Activated CD4-positive, CD25-positive, alpha-beta regulatory T cell treated with anti-CD3 and anti-CD28 coated beads, Interleukin-2, amount 50 U/mL, for 16 hours (primary cell): ENCODE measurements at places on chromosomes 6 and 20.

GRCh38 chr6:134436950-134437349 lies 119.0 kb upstream of the SGK1 start:
- no peak for DNase-seq

DNA sequence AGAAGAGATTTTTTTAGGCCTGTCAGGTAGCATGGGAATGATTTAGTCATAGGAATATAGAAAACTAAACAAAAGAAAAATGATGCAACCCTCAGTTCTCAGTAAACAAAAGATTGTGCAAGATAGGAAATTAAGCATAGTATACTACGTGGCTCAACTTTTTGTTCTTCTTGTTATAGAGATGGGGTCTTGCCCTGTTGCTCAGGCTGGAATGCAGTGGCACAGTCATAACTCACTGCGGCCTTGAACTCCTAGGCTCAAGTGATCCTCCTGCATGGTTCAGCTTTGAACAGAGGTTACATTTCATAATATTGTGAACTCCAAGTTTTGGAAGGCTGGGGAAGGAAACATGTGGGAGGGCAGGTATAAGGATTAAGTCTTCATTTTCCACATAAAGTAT lies 28.5 kb downstream of the SLX4IP start:
- DNase-seq: no peak

DNA sequence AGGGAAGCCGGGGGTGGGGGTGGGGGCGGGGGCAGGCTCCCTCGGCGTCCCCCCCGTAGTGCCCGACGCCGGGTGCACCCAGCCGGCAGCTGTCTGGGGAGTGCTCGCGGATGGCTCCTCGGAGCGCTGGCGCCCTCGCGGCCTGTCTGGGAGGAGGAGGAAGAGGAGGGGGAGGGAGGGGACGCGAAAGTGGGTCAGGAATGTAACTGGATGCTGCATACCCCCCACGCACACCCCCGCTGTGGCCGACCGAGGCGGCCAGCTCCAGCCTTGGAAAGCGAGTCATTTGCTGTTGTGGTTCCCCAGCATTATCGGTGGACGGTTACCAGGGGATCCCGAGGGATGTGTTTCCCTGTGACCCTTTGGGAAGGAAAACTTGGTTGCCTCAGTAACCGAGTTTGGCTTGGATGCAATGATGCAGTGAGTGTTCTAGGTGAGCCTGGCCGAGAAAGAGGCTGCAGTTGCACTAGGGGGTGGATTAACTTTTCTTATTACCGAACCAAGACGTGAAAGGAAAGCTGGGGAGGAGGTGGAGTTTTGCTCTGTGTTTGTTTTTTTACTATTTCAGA lies 55.2 kb upstream of the RREB1 start:
- DNase-seq: no peak

DNA sequence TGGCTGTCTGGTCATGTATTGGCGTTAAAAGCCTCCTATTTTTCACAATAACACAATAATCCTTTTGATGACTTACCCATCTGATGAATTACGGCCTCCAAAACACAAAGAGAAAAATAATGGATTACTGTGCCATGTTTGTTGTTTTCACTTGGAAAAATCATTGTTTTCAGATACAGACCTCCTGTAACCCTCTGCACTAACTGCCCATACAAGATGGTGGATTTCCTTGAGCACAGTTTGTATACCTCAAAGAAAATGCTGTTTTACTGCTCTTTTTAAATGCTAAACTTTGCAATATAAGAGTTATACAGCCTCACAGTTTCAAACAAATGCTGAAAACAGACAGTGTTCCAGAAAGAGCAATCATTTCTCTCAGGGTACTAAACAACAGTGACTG lies 61.0 kb downstream of the SMLR1 start:
- no peak for DNase-seq

GRCh38 chr20:43238266-43238665 lies 48.6 kb upstream of the PTPRT start:
- no peak for DNase-seq

- DNase-seq: no peak
Observed at GRCh38 chr20:61886721-61887595, 178.7 kb downstream of the TAF4 start.

GRCh38 chr6:109118337-109118736 lies 23.0 kb downstream of the CEP57L1 start:
- no peak for DNase-seq

GRCh38 chr20:23207826-23208540 lies 121.9 kb upstream of the CD93 start:
- no peak for DNase-seq

- no peak for DNase-seq
Observed at GRCh38 chr6:1587977-1588376, 21.7 kb upstream of the FOXC1 start.

GRCh38 chr6:11964729-11965335 lies 47.3 kb upstream of the HIVEP1 start:
- no peak for DNase-seq

DNA sequence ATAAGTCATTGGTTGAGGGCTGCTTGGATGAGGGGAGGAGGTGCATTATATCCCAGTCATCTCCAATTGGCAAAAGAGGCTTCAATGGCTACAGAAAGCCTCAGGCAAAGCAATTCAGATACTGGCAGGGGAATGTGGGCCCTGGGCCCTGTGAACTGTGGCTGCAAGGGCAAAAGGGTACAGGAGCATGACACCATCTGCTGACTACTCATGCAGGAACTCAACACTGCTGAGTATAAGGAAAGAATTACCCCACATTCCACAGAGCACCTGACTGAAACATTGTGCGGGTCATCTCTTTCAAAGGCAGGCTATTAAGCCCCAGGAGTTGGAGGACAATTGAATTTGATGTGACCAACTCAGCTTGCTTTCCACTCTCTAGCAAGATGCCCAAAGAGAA lies 92.1 kb upstream of the SPTLC3 start:
- DNase-seq: no peak

DNA sequence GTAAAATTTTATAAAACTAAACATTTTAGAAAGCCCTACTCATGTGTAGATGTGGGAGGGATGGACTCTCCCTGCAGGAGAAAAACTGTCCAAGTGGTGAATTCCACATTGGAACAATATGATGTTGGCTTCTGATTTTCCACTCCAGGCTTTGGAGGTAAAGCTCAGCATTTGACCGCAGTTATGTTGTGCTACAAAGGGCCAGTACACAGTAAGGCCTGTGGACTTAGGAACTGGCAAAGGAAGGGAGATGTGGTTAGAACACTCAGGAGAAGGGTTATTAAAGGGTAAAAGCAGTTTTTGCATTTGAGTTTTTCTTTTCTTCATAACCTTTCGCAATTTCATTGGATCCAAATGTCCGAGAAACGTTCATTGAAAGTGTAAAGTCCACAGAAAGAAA lies 150.3 kb upstream of the SASH1 start:
- no peak for DNase-seq

GRCh38 chr20:23167431-23167830 lies 81.3 kb upstream of the CD93 start:
- no peak for DNase-seq

DNA sequence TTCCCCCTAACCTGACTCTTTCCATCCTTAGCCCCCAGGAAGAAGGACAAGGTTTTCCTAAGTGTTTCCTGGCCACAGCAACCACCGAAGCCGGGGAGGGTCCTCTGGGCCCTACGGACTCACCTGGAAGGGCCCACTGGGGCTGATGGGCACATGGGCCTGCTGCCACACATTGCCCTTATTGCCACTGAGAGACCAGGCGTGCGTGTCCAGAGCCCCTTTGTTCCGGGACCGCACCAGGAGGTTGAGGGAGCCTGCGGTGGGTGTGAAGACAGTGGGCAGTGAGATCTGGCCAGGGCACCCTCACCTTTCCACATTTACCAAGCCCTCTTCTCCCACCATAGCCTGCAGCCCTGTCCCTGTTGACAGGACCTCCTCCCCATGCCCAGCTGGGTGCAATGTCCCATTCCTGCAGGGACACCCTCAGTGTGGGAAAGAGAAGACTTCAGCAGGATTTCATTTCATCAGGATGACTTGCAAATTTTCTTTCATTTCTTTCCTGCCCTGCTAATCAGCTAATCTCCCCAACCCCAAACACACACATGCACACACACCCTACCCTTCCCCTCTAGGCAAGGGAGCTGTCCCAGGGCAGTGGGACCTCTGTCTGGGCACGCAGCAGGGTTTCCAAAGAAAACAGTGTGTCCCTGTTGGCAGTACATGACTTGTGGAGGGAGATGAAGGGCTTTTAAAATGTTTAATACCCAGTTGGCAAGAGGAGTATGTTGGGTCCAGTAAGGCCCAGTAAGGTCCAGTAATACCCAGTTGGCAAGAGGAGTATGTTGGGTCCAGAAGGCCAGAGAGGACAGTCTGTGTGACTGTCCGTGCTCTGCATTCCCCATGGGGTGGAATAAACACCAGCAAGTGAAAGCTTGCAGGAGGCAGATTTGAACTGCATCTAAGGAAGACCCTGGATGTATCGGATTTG lies 59.0 kb downstream of the MDGA1 start:
- no peak for DNase-seq

GRCh38 chr20:63826753-63827152 lies 4.3 kb downstream of the ZBTB46 start:
- DNase-seq: no peak

- DNase-seq: no peak
Observed at GRCh38 chr6:26432627-26433201, 7.6 kb upstream of the BTN3A3 start.

GRCh38 chr20:20720158-20720557 lies 7.7 kb upstream of the RALGAPA2 start:
- DNase-seq: no peak

GRCh38 chr6:46293641-46294316 lies 123.0 kb upstream of the ENPP5 start:
- no peak for DNase-seq

DNA sequence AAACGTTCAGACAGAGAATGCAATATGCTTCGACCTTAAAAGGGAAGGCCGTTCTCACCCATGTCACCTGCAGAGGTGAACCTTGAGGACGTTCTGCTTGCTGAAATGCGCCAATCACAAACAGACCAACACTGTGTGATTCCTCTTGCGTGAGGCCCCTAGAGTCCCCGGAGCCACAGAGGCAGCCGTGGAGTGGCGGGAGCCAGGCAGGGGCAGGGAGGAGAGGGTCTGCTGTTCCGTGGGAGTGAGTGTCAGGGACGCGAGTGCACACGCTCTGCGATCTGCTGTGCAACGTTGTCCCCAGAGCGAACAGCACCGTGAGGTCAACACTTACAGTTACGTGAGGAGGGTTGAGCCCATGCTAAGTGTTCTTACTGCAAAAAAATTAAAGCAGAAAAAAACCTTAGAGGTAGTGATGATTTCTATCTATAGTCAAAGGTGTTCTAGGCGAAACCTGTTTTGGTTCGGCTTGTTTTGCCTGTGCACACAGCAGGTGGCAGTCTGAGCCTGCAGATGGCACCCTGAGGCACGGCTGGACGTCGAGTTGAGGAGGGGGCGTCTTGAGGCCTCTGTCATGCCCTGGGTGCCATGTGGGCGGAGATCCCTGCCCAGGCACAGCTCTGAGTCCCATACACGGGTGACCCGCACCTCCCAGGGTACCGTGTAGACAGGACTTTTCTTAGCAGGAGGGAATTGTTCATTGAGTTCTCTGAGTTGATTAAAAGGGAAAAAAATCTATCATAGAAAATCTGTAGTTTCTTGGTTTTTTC lies 71.7 kb upstream of the FRMD1 start:
- DNase-seq: no peak

GRCh38 chr20:40689100-40689942 lies at the start of gene MAFB:
MAFB (minus strand) TSS chr20:40689236; CDS start chr20:40688850, 386 bp downstream.
- no peak for DNase-seq

DNA sequence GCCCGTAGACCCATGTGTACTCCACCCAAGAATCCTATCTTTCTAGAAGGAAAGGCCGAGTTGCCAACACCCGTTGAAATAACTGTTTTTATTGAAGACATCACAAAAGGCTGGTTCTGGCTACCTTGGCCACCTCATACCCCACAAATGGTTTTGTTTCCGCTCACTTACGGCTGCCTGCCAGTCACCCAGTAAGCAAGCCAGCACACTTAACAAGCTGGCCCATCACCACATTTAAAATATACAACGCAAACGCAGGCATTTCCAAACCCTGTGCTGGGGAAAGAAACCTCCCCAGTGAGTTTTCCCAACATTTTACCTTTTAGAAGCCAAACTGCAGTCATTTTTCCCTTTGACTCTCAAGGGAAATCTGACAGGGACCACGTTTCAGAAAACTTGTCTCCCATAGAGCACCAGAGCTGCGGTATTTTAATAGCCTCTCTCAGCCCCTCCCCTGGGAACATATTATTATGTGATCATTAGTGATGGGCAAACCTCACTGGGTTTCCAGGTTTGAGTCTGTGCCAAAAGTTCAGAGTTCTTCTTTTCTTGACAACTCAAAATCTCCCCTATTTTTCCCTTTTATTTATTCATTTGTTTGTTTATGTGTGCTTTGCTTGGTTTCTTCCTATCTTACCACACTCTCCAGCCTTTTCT lies 36.7 kb upstream of the BMP2 start:
- DNase-seq: no peak

GRCh38 chr6:138971601-138972000 lies 16.5 kb downstream of the REPS1 start:
- DNase-seq: no peak

GRCh38 chr6:44868335-44868668 lies 459.8 kb upstream of the RUNX2 start:
- no peak for DNase-seq

DNA sequence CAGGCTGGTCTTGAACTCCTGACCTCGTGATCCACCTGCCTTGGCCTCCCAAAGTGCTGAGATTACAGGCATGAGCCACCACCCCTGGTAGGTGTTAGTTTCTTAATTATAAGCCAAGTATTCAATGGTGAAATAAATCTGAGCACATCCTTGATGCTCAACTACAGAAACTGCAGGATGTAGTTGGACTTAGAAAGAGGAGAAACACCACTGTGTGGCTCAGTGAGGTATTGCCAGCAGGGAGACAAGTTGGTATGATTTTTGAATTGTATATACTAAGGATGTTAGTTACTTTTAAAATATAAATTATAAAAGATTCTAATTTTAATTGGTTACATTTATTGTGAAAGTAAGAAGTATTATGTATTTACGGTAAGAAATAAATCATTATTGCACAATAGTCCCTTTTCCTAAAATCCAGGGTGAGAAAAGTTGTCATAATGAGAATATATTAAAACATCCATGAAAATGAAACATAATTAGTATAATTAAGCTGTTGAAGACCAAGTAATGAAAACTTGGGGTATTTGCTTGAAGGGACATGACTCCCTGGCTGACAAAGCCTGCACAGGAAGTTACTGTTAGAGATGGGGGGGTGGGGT lies 17.6 kb downstream of the SLC18B1 start:
- no peak for DNase-seq

GRCh38 chr20:63950701-63951397 lies 5.4 kb downstream of the UCKL1 start:
- no peak for DNase-seq

DNA sequence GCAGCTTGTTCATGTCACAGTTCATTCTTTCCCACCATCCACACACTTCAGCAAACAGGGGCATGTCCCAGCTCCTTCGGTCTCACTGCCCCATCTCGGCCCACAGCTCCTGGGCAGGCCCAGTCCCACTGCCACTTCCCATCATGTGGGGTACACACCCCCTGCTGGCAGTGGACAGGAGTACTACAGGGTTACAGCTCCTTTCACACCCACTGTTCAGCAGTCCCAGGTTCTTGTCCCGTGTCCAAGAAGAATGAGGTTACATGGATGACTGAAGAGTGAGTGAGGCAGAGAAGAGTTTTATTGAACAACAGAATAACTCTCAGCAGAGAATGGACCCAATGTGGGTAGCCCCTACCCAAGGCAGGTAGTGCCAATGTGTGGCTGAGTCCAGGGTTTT lies 77.8 kb upstream of the SMLR1 start:
- DNase-seq: no peak
